ENCODE measurements at places on chromosomes 6 and 20. TPM values are rescaled to one million over a fixed set of nuclear protein-coding genes. Genes with fewer than 3 reads are reported as not detected.

Gene SLC44A4
- 0.60 TPM for total RNA-seq

DNA sequence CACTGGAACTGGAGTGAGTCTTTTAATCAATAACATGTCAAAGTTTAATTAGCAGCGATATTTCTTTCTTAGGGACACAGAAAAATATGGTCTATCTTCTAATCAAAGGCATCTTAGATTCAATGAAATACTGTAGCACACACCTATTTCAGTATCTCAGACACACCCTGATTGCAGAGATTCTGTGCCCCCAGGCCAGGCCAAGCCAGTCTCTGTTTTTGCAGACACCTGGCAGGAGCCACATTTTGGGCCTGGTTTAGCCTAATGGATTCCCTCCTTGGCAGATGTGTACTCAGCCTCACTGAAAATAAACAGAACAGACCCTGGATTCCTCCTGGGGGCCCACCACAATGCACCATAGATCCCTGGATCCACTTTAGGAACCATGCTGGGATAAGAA, 74.8 kb downstream of the LRFN2 start:
- no peak for DNase-seq

- peak; percentile 7 for DNase-seq
These were observed 102.8 kb downstream of the MOXD1 start for GRCh38 chr6:132298344-132298949.

Gene PSORS1C1
- total RNA-seq: not detected

- DNase-seq: no peak
These were observed 277.7 kb upstream of the ECI2 start for GRCh38 chr6:4413073-4413472.

Gene SLC24A3
- total RNA-seq: 0.10 TPM

DNA sequence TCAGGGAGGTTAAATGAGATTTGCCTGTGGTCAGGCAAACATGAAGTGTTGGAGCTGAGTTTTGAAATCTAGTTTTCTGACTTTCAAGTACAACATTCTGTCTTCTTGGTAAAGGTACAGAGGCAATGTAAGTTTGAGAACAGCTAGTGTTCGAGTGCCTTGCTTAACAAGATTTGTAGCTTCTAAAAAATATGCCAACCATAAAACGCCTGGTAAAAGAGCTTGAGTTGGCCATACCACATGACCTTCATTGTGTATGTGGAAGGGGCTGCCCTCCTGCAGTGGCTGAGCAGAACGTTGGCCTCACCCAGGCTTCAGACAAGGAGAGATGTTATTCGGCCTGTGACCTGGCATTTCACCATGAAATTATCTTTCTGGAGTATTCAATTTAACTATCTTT, 86.5 kb downstream of the MAP7 start:
- DNase-seq: no peak

DNA sequence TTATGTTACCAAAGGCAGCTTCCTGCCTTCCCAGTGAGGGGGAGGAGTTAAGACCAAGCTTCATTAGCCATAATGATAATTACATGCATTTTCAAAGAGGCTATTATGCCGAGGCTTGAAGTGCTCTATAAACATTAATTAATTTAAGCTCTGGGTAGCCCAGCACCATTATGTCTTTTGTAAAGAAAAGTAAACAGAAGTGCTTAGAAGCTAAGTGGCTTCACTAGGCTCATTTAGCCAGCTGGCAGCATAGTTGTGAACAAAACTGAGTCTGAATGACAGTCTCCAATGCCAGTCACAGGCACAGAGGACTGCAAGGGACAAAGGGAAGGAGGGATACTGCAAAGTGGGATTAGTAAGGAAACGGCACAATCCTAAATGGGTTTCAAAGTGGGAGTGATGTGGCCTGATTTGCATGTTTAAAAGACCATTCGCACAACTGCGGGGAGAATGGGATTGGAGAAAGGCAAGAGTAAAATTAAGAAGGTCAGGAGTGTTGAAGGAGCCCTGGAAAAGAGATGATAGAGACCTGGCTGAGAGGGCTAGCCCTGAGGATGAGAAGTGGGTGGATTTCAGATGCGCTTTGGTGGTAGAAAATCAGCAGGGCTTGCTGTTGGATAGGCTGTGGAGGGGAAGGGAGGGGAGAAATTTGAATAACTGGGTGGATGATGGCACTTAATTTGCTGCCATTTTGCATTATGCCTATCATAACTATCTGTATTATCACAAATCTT, 20.1 kb upstream of the ISM1 start:
- DNase-seq: no peak

Data from activated T-cell treated with anti-CD3 and anti-CD28 coated beads, Interleukin-2, amount 50 U/mL, for 4 hours (primary cell).